ENCODE measurements at places on chromosomes 1 and 21.

DNA sequence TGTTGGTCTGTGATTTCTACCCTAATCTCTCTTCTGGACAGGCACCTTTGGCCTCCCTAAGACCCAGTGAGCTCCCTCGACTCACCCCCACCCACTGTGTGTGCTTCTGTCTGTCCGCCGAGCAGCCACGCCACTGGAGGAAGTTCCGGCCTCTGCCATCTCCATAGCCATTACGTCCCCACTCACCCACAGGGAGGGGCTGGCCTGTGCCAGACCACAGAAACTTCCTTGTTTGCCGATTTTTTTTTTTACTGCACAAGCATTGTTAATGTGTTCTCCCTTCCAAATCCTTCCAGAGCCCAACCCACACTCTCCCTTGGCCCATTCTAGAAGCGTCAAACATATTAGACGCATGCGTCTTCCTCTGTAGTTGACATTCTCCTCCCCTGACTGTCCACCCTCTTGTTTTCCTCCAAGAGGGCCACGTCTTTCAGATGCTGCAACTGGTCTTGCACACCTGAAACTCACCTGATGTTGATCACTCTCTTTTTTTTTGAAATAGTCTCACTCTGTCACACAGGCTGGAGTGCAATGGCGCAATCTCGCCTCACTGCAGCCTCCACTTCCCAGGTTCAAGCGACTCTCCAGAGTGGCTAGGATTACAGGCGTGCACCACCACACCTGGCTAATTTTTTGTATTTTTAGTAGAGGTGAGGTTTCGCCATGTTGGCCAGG is 72.3 kb downstream of the EVA1C start:
- DNase-seq: no peak

GRCh38 chr1:19013826-19014548 is 57.5 kb upstream of the IFFO2 start:
- no peak for DNase-seq

GRCh38 chr1:159172614-159173291 is 1.3 kb downstream of the CADM3 start:
- DNase-seq: no peak

DNA sequence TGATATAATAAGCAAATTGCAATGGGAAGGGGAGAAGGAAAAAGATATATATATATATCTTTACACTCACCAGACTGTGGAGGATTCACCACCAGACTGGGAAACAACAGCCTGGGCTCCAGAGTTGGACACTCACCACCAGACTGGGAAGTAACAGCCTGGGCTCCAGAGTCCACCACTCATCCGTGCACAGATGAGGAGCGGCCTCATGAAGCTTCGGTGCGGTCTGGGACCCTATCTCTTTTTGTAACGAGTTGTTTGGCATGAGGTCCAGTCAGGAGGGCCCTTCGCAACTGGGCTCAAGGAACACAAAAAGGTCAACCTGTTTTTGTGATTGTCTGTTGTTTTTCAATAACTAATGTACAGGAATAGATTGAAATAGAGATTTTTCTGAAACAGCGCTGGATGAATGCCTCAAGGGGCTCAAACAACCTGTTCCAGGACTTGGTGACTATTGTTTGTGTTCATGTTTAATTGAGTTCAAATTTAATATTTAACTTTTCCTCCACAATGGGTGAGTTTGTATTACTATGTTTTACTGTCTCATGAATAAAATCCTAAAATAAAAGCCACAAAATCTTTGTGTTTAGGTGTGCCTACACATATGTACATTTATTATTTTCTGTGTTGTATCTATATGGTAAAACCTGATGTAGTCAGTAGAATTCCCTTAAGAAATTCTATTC is 40.1 kb downstream of the S100A10 start:
- no peak for DNase-seq

DNA sequence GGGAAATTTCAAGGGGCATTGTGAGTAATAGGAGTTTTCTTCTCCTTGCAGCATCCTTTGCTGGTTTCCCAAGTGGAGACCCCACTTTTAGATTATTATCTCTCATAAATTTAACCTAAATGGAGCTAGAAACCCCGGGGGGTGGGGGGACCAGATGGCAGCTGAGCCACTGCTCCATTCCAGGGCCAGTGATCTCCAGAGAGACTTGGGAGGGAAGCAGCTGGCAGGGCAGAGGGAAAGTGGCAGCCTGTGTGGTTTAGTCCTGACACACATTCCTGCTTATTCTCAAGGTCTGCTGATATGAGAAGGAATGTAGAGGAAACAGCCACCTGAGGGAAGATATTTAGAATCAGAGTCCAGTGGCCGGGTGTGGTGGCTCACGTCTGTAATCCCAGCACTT is 16.3 kb downstream of the PCP4L1 start:
- DNase-seq: no peak

GRCh38 chr1:16141573-16142336 is 14.1 kb downstream of the EPHA2 start:
- no peak for DNase-seq

DNA sequence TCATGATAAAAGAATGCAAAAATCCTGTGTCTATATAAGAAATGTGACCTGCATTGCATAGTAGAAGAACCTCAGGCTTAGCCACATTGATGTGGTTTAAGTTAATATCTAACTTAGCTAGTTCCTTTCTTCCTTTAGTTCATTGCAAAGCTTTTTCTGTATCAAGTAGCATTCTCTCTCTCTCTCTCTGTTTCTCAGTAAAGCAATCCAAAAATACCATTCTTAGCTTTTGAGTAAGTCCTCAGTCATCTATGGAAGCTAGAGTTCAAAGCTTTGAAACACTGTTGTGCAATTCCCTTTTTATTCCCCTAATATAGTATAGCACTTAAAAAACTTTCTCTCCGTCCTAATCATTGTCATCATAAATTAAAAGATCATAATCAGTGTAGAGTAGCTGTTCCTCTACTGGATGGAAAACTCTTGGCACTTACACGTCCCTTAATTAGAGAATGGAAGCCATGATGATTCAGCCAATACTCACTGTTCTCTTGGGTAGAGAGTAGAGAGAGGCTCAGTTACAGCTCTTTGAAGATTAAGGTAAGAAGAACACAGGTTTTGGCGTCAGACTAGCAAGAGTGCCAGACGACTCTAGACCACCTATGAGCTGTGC is 350.3 kb upstream of the LYPLAL1 start:
- peak; percentile 98 for DNase-seq

GRCh38 chr1:84737590-84737989 is 47.3 kb upstream of the SSX2IP start:
- no peak for DNase-seq

GRCh38 chr1:199734186-199734585 is 293.3 kb upstream of the NR5A2 start:
- no peak for DNase-seq

- no peak for DNase-seq
These were observed 86.6 kb upstream of the SLC25A33 start for GRCh38 chr1:9452516-9453140.

- no peak for DNase-seq
These were observed 360.1 kb downstream of the SMYD3 start for GRCh38 chr1:246146804-246147523.

- no peak for DNase-seq
These were observed 98.1 kb upstream of the GJB5 start for GRCh38 chr1:34656731-34657130.

DNA sequence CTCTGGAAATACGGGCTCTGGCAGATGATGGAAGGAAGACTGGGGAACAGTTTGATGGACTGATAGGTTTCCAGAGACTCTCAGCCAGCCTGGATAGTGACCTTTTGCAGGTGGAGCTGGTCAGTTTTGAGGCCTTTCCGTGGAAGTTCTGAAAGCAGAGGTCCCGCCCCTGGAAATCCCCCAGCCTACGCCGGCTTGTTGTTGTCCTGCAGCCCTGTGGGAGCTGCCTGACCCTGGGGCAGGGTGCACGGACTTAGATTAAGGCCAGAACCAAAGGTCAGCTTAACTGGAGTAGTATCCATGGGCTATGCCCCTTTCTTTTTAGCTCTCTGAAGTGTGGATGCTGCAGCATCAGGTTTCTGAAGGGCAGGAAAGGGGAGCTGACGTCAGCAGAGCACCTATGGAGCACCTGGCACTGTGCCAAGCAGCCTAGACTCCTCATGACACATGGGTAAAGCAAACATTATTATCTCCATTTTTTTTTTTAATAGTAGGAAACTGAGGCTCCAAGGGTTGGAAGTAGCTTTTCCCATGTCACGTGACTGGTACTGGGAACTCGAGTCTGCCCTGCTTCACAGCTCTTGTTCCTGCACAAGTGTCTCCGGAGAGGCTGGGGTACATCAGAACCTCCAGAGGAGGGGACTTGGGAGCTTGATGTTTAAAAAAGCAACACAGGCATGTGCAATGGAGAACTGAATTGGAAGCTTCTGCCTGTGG is 38.5 kb downstream of the IER5 start:
- DNase-seq: peak; percentile 32

- no peak for DNase-seq
These were observed 3.4 kb upstream of the LAMB3 start for GRCh38 chr1:209655411-209656231.

Measured in iris pigment epithelial cell (primary cell).